Sigmoid colon (tissue), 7 donors: ENCODE measurements at places on chromosomes 2 and 18. TPM values are rescaled to one million over a fixed set of nuclear protein-coding genes. Genes with fewer than 3 reads are reported as not detected.

The INHBB gene
- total RNA-seq = 1.8 TPM

DNA sequence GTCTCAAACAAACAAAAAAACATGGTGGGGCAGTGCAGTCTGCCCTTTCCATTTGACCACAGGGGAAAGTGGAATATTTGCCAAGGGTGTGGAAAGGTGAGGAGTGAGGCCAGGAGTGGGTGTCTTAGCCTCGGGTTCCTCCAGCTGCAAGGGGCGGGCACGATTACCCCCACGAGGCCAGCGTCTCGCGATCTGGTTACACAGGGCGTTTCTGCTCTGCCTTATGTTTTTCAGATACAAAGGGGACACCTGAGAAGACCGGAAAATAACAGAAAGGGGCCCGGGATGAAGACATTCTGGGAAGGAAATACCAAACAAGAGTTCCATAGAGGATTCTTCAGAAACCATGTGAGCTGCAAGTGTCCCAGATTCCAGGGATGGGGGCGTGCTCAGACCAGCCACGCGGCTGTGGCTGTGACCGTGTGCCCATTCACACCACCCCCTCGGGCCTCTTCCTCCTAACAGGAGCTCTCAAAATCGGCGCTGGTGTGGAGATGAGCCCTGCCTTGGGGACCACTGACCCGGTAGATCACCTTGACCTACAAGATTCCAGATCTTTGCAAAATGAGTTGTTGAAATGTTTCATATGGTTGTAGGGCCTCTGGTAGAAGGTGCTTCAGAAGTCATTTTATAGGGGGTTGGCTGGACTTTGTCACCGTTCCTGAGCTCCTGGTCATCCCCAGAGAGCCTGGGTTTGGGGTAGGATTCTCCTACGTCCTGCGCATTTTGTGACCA is 34.2 kb downstream of the FAM178B start:
- peak overlapping the region; percentile 87 for H3K27ac ChIP-seq
- no peaks in the 10 kb centered on the region for H3K36me3 ChIP-seq
- peak; percentile 65 for DNase-seq
- H3K27me3 ChIP-seq = no peaks in the 10 kb centered on the region
- peaks cover 63% of the 10 kb centered on the region for H3K4me1 ChIP-seq

DNA sequence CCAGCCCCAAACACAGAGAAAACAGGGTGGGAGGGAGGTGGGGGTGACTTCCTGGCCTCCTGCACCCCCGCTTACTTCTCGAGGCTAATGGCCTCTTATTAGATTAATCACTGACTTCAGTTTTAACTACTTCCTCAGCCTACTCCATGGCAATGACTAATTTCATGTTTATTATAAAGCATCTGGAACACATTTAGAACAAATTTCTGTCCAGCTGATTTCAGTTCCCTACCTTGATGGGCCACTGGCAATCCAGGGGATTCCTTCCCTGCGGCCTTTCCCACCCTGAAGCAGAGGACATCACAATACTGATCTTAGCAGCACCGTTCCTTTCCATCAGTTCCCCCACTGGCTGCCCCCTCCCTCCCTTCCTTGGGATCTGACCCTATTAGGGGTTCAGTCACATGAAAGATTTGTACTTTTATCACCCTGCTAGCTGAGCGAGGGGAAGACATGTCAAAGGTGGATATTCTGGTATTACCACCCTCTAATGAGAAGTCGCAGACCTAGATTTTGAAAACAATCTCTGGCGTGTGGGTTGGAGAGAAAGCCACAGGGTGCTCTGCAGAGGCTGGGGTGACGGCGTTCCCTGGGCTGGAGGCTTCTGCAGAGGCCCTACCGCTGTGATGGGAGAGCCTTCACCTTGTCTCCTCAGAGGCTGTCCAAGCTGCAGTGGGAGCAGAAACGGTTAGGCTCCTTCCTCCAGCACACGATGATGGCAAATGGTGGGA is 67.6 kb downstream of the KIAA2012 start:
- H3K27me3 ChIP-seq = no peaks in the 10 kb centered on the region
- no peak overlapping the region for H3K4me3 ChIP-seq
- no peak for DNase-seq
- peaks cover 33% of the 10 kb centered on the region for H3K4me1 ChIP-seq
- H3K36me3 ChIP-seq = no peaks in the 10 kb centered on the region
- peak overlapping the region; percentile 61 for H3K27ac ChIP-seq

DNA sequence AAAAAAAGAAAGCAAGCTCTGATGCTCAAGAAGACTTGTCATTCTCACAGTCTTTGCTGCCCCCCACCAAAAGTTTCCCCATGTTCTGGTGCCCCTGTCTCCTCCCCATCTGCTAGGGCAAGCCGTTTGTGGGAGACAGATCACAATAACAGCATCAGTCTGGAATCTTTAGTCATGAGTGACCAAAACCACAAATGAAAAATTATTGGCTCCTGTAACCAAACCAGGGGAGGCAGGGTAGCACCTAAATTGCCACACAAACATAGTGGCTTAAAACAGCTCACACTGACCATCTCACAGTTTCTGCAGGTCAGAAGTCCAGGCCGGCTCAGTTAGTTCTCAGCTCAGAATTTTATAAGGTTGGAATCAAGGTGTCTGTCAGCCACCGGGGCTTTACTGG is 9.1 kb upstream of the B3GNT7 start:
- H3K27me3 ChIP-seq = no peaks in the 10 kb centered on the region
- H3K27ac ChIP-seq = no peak overlapping the region
- DNase-seq = no peak
- H3K36me3 ChIP-seq = no peaks in the 10 kb centered on the region

The REG1B gene
- total RNA-seq = not detected

GRCh38 chr2:27640722-27641245 is 11.9 kb downstream of the GPN1 start:
- no peaks in the 10 kb centered on the region for H3K27me3 ChIP-seq
- H3K36me3 ChIP-seq = peaks cover 40% of the 10 kb centered on the region
- H3K4me1 ChIP-seq = no peaks in the 10 kb centered on the region
- no peak overlapping the region for H3K4me3 ChIP-seq

- H3K36me3 ChIP-seq = peaks cover 99% of the 10 kb centered on the region
- DNase-seq = no peak
- no peak overlapping the region for H3K4me3 ChIP-seq
- no peaks in the 10 kb centered on the region for H3K4me1 ChIP-seq
- H3K27ac ChIP-seq = no peak overlapping the region
Observed at GRCh38 chr2:151439127-151439526, 29.4 kb downstream of the RIF1 start.

GRCh38 chr18:57150081-57150480 is 3.2 kb downstream of the BOD1L2 start:
- DNase-seq = no peak
- H3K27me3 ChIP-seq = peaks cover 7% of the 10 kb centered on the region
- peaks cover 6% of the 10 kb centered on the region for H3K4me1 ChIP-seq
- no peaks in the 10 kb centered on the region for H3K36me3 ChIP-seq
- no peak overlapping the region for H3K4me3 ChIP-seq
- H3K27ac ChIP-seq = no peak overlapping the region

GRCh38 chr2:199704358-199705238 is 146.4 kb downstream of the FTCDNL1 start:
- H3K27me3 ChIP-seq = no peaks in the 10 kb centered on the region
- H3K4me1 ChIP-seq = no peaks in the 10 kb centered on the region
- DNase-seq = no peak
- no peaks in the 10 kb centered on the region for H3K36me3 ChIP-seq

The HOXD9 gene
- 10.6 TPM for total RNA-seq

GRCh38 chr2:99420031-99420430 is 69.8 kb downstream of the REV1 start:
- H3K27me3 ChIP-seq = no peaks in the 10 kb centered on the region
- H3K4me1 ChIP-seq = peaks cover 28% of the 10 kb centered on the region
- no peak for DNase-seq

The MAPRE2 gene
- total RNA-seq = 30.8 TPM

- no peaks in the 10 kb centered on the region for H3K4me1 ChIP-seq
- no peak for DNase-seq
- H3K27ac ChIP-seq = no peak overlapping the region
- no peak overlapping the region for H3K4me3 ChIP-seq
- no peaks in the 10 kb centered on the region for H3K36me3 ChIP-seq
Observed at GRCh38 chr18:49899657-49900330, 86.5 kb upstream of the ACAA2 start.

DNA sequence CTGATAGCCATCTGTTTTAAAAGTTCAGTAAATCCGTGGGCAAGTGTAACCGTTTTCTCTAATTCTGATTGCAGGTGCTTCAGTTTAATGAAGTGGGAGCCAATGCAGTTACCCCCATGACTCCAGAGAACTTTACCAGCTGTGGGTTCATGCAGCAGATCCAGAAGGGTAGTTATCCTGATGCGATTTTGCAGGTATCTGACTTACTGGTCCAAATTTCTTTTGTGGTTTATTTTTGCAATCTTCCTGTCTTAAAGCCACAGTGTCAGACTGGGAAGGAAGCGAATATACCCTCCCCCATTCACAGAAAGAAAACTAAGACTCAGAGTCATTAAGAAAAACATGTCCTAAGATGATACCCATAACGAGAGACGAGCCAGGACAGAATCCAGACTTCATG is 7.7 kb downstream of the SERPINB2 start:
- H3K27ac ChIP-seq = no peak overlapping the region
- no peaks in the 10 kb centered on the region for H3K4me1 ChIP-seq
- H3K36me3 ChIP-seq = no peaks in the 10 kb centered on the region
- H3K4me3 ChIP-seq = no peak overlapping the region
- H3K27me3 ChIP-seq = no peaks in the 10 kb centered on the region

The NAT8 gene
- total RNA-seq = not detected

GRCh38 chr18:57833441-57834101 is 30.5 kb upstream of the ATP8B1 start:
- H3K27ac ChIP-seq = no peak overlapping the region
- no peaks in the 10 kb centered on the region for H3K36me3 ChIP-seq
- no peak overlapping the region for H3K4me3 ChIP-seq
- H3K27me3 ChIP-seq = no peaks in the 10 kb centered on the region
- no peaks in the 10 kb centered on the region for H3K4me1 ChIP-seq

- H3K36me3 ChIP-seq = no peaks in the 10 kb centered on the region
- no peak overlapping the region for H3K4me3 ChIP-seq
- no peak for DNase-seq
- H3K27me3 ChIP-seq = no peaks in the 10 kb centered on the region
- no peak overlapping the region for H3K27ac ChIP-seq
Observed at GRCh38 chr18:63936932-63937393, 12.1 kb upstream of the HMSD start.

The PIEZO2 gene
- 35.2 TPM for total RNA-seq

GRCh38 chr2:9106338-9107167 is 100.1 kb upstream of the ASAP2 start:
- H3K4me1 ChIP-seq = peaks cover 23% of the 10 kb centered on the region
- no peak overlapping the region for H3K4me3 ChIP-seq
- no peak for DNase-seq
- no peaks in the 10 kb centered on the region for H3K27me3 ChIP-seq
- H3K36me3 ChIP-seq = no peaks in the 10 kb centered on the region

GRCh38 chr18:62239475-62239874 is 52.4 kb downstream of the RELCH start:
- no peak overlapping the region for H3K27ac ChIP-seq
- H3K36me3 ChIP-seq = peaks cover 14% of the 10 kb centered on the region
- no peaks in the 10 kb centered on the region for H3K4me1 ChIP-seq
- H3K27me3 ChIP-seq = no peaks in the 10 kb centered on the region

DNA sequence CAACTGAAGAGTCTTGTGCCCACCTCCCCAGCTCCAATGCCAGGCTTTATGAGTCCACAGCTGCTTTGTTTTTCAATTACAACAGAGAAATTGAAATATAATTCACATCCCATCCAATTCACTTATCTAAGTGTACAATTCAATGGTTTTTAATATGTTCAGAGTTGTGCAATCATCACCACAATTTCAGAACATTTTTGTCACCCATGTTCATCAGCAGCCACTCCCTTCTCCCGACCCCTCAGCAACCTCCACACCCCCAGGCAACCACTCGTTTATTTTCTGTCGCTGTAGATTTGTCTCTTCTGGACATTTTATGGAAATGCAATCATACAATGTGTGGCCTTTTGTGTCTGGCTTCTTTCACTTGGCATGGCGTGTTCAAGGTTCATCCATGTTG is 23.3 kb downstream of the INHBB start:
- no peak overlapping the region for H3K27ac ChIP-seq
- no peaks in the 10 kb centered on the region for H3K36me3 ChIP-seq
- DNase-seq = no peak
- H3K4me3 ChIP-seq = no peak overlapping the region
- H3K27me3 ChIP-seq = no peaks in the 10 kb centered on the region
- H3K4me1 ChIP-seq = no peaks in the 10 kb centered on the region

GRCh38 chr2:98607741-98608115 is 584 bp downstream of the COA5 start:
- peak overlapping the region; percentile 93 for H3K27ac ChIP-seq
- DNase-seq = no peak
- peak overlapping the region; percentile 56 for H3K4me3 ChIP-seq
- peaks cover 43% of the 10 kb centered on the region for H3K36me3 ChIP-seq

The MAL gene
- total RNA-seq = 28.9 TPM

The ZBTB7C gene
- total RNA-seq = 0.41 TPM

GRCh38 chr18:70418546-70419311 is 129.9 kb downstream of the SOCS6 start:
- H3K4me3 ChIP-seq = no peak overlapping the region
- no peaks in the 10 kb centered on the region for H3K36me3 ChIP-seq
- no peak overlapping the region for H3K27ac ChIP-seq
- H3K4me1 ChIP-seq = peaks cover 47% of the 10 kb centered on the region

DNA sequence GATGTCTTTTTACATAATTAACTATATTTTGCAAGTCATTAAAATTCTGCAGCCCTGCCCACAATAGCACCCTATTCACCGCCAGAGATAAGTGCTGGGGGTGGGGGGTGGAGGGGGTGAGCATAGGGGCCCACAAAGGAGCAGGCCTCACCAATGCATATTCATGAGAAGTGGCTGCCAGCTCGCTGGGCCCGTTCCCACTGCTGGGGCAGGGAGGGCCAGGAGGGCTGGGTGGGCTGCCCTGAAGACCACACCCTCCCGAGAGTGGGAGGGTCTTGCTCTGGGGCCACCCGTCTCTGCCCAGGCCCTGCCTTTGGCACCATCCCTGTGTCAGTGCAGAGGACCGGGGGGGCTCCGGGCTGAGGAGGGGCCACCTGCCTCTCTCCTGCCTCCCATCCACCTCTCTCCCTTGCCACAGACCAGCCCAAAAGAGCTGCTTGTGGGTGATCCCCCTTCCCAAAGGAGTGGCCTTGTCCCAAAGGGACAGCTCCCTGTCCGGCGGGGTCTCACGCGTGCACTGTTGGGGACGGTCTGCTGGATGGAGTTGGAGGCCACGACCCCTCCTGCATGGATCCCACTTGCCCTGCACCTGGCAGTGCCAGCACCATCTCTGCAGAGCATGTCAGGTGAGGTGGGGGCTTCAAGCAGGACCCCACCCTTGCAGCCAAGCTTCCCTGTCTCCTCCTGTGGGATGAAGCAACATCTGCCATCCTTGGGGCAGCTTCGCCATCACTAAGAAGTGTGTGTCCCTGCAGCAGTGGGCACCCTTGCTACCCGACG is 138.8 kb upstream of the GPC1 start:
- H3K36me3 ChIP-seq = no peaks in the 10 kb centered on the region
- H3K27ac ChIP-seq = no peak overlapping the region
- DNase-seq = no peak
- no peaks in the 10 kb centered on the region for H3K27me3 ChIP-seq
- no peaks in the 10 kb centered on the region for H3K4me1 ChIP-seq

DNA sequence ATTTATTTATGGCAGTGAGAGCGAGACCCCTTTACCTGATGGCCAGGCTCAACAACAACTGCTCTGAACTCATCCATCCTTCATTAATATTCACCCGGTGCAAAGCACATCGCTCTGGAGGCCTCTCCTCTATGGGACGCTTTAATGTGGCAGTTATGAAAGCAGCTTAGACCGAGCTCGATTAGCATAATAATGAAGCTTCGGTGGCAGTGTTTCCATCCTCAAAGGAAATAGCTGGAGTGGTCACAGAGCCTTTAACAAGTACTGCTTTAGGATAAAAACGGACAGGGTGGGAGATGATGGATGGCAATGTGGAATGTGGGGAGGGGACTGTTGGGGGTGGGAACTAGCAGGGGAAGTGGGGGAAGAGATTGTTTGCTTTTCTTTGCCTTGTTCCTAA is 243.9 kb downstream of the SLC4A3 start:
- H3K4me3 ChIP-seq = no peak overlapping the region
- H3K4me1 ChIP-seq = no peaks in the 10 kb centered on the region
- no peaks in the 10 kb centered on the region for H3K36me3 ChIP-seq
- DNase-seq = no peak
- no peak overlapping the region for H3K27ac ChIP-seq
